ENCODE measurements at places on chromosomes 1 and 21. TPM values are rescaled to one million over a fixed set of nuclear protein-coding genes. Genes with fewer than 3 reads are reported as not detected.

NEGR1 gene
- total RNA-seq, result 0.44 TPM

C1QC gene
- total RNA-seq, result not detected

LCA5L gene
- total RNA-seq, result 1.8 TPM

GRCh38 chr1:89201106-89201794 is 2.5 kb upstream of the GBP4 start:
- no peak overlapping the region for H3K4me3 ChIP-seq
- DNase-seq, result no peak
- H3K27me3 ChIP-seq, result no peaks in the 10 kb centered on the region
- no peak overlapping the region for H3K27ac ChIP-seq
- no peaks in the 10 kb centered on the region for H3K36me3 ChIP-seq

DNA sequence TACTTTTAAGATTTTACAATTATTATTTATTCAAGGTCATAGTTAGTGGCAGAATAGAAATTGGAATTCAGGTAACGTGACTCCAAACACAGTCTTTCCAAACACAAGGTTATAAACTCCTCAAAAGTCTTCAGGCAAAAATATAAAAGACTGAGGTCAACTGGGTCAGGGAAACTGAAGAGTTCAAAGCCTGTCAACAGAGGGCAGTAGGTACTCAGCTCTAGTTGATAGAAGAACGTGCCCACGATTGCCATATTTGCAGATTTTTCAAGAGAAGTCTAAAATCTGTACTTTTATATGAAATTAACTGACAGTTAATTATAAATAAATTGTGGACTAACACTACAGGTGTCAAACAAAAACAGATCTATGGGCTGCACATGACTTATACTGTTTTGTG is 135.0 kb downstream of the LHX4 start:
- no peak overlapping the region for H3K27ac ChIP-seq
- DNase-seq, result no peak
- H3K4me1 ChIP-seq, result no peaks in the 10 kb centered on the region
- no peak overlapping the region for H3K4me3 ChIP-seq
- H3K27me3 ChIP-seq, result no peaks in the 10 kb centered on the region

DNA sequence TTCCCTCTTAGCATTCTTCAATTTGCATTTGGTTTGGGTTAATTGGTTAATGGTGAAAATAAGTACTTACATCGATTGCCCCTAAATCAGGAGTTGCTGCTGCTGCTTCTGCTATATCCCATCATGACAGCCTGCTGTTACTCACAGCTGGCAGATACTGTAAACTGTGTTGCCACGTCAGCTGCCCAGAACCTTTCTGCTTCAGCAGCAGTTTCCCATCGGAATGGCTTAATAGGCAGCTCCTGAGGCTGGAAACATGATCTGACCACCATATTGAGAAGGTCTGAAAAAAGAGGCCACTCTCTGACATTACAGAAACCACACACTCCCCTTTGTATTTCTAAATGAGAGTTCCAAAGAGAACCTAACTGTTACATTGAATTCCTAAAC is 14.3 kb upstream of the SEC16B start:
- no peak overlapping the region for H3K4me3 ChIP-seq
- DNase-seq, result no peak
- H3K4me1 ChIP-seq, result no peaks in the 10 kb centered on the region
- H3K36me3 ChIP-seq, result no peaks in the 10 kb centered on the region

DNA sequence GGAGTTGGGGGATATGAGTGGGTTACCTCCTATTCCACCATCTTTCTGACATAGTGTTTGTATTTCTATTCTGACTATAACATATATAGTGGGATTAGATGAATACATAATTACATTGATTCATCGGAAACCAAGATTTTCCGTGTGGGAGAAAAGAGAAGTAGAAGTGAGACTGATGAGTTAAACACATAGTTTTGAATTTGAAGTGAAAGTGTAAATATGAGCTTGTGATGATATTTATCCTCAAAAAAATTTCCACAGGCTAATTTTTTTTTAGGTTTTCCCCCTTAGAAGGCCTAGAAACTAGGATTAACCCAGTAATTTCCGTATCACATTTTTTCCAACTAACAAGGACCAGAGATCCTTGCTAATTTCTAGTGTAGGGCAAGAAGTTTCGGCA is 6.9 kb downstream of the CD1B start:
- H3K27ac ChIP-seq, result no peak overlapping the region
- no peaks in the 10 kb centered on the region for H3K36me3 ChIP-seq
- no peak overlapping the region for H3K4me3 ChIP-seq
- no peaks in the 10 kb centered on the region for H3K4me1 ChIP-seq

- H3K4me1 ChIP-seq, result no peaks in the 10 kb centered on the region
- no peak for DNase-seq
- H3K27ac ChIP-seq, result no peak overlapping the region
- no peaks in the 10 kb centered on the region for H3K27me3 ChIP-seq
- H3K36me3 ChIP-seq, result no peaks in the 10 kb centered on the region
These were observed 20.7 kb upstream of the PRSS38 start for GRCh38 chr1:227794817-227795192.

GRCh38 chr1:24503870-24504523 is 1.4 kb downstream of the RCAN3 start:
- no peaks in the 10 kb centered on the region for H3K36me3 ChIP-seq
- H3K4me3 ChIP-seq, result peak overlapping the region; percentile 74
- no peaks in the 10 kb centered on the region for H3K27me3 ChIP-seq
- DNase-seq, result no peak
- no peak overlapping the region for H3K27ac ChIP-seq
- H3K4me1 ChIP-seq, result peaks cover 6% of the 10 kb centered on the region

DNA sequence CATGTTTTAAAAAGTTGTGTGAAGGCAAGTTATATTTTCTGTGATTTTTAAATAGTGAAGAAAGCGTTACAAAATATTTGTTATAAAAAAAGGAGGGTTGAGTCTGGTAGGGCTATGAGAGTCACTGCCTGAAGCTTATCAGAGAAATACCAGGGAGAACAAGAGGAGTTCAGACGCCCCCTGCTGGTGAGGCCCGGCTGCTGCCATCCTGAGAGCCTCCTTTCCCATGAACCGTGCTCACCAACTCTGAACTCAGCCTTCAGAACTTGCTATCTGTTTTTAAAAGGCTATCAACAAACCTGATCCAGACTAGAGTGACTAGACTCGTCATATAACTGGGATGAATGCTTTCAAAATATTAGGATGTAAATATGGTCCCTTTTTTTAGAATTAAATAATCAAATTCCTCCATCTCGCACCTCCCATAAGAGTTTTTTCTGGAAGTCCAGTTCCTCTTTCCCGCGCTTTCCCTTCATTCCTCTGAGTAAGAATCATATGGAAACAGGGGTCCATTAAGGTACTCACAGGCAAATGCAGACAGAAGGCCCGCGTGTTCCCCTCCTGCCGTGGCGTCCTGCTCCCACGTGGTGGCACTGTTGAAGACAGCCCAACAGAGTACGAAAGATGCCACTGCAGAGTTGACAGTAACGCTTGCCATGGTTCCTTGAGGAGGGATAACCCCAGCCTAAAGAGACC is 26.2 kb upstream of the SPATA6 start:
- no peaks in the 10 kb centered on the region for H3K4me1 ChIP-seq
- no peak overlapping the region for H3K27ac ChIP-seq
- no peaks in the 10 kb centered on the region for H3K36me3 ChIP-seq
- DNase-seq, result peak; percentile 51

DNA sequence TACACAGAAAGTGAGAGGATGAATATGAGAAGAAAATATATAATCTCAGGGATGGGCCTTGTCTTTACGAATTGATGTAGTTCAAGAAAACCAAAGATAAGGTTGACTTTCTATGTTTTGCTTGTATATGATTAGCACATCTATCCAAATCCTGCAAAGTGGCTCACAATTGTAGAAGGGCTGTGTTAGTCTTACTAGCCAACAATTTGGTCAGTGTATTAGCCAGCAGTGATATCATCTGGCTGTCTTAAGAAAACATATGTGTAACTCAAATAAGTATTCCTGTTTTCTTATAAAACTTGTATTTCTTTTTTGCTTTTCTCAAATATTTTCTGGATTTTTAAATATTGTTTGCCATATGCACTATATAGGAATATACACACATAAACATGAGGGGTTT is 5.5 kb downstream of the SDCCAG8 start:
- H3K4me1 ChIP-seq, result peaks cover 16% of the 10 kb centered on the region
- no peaks in the 10 kb centered on the region for H3K36me3 ChIP-seq
- no peak overlapping the region for H3K27ac ChIP-seq
- no peak overlapping the region for H3K4me3 ChIP-seq
- DNase-seq, result no peak

GRCh38 chr21:43864313-43864961 is 586 bp upstream of the AGPAT3 start:
- DNase-seq, result peak; percentile 52
- H3K4me3 ChIP-seq, result peak overlapping the region; percentile 58
- no peak overlapping the region for H3K27ac ChIP-seq
- no peaks in the 10 kb centered on the region for H3K27me3 ChIP-seq
- no peaks in the 10 kb centered on the region for H3K36me3 ChIP-seq

- no peak overlapping the region for H3K4me3 ChIP-seq
- H3K4me1 ChIP-seq, result peaks cover 12% of the 10 kb centered on the region
- H3K27me3 ChIP-seq, result no peaks in the 10 kb centered on the region
- H3K27ac ChIP-seq, result no peak overlapping the region
- no peaks in the 10 kb centered on the region for H3K36me3 ChIP-seq
These were observed 9.5 kb upstream of the PLEKHM2 start for GRCh38 chr1:15674386-15675159.
